ENCODE measurements at places on chromosomes 5 and 9.
A peak's percentile ranks its signal among the peaks of the same experiment; 100 is the strongest.

DNA sequence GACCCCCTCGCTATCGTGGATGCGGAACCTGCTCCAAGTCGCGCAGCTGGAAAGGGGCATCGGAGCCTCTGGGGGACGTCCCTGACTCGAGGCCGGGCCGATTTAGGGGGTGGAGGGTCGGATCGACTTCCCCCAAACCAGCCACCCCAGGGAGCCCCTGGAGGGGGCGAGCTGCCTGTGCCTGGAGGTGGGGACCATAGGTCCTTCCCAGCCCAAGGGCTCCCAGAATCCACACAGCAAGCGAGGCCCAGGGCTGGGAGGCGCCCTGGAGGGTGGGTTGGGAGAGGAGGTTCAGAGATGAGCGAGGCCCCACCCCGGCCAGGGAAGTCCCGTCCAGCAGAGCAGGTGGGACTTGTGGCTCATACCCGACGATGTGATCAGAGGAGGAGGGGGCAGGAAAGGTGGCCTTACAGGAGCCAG is 147.6 kb downstream of the GAPVD1 start:
- no peak for DNase-seq

GRCh38 chr9:83649080-83649479 is 26.1 kb downstream of the IDNK start:
- peak; percentile 66 for DNase-seq

- DNase-seq: no peak
These were observed 110.0 kb downstream of the STK32A start for GRCh38 chr5:147344861-147345260.

- no peak for DNase-seq
These were observed 27.2 kb downstream of the NDUFAF2 start for GRCh38 chr5:60972231-60972630.

- DNase-seq: no peak
These were observed 182.8 kb downstream of the CACNA1B start for GRCh38 chr9:138060365-138060764.

- peak; percentile 60 for DNase-seq
These were observed 4.0 kb upstream of the TRAF2 start for GRCh38 chr9:136882109-136882946.

DNA sequence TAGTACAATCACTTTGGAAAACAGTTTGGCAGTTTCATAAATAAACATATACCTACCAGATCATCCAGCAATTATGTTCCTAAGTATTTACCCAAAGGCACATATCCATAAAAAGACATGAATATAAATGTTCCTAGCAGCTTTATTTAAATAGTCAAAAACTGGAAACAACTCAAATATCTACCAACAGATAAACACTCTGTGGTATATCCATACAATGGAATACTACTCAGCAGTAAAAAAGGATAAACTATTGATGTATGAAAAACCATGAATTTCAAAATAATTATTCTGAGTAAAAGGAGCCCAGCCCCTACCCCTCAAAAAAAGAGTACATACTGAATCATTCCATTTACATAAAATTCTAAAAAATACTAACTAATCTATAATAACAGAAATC is 232.7 kb upstream of the SLC30A5 start:
- no peak for DNase-seq

DNA sequence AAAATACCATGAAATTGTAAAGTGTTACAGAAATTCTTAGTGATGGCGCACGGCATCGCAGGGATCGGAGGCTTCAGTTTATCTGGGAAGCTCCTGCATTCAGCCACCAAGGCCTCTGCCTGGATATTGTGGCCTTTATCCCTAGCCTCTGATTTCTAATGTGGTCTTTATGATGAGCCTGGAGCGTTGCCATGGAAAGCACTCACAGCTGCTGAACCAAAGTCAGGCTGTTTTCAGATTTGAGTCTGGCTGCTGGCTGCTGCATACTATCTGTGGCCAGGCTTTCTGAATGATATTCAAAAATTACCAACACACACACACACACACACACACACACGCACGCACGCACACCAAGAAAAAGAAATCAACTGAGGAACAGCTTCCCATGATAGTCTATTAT is 101.1 kb upstream of the ZNF366 start:
- DNase-seq: peak; percentile 60

- no peak for DNase-seq
These were observed 177.4 kb downstream of the SEC61B start for GRCh38 chr9:99399474-99399873.
